ENCODE measurements at places on chromosomes 12 and 14.

GRCh38 chr14:22412926-22413411, 176.1 kb downstream of the DAD1 start:
- DNase-seq: peak; percentile 87

- DNase-seq: peak; percentile 53
These were observed 45.5 kb downstream of the NUAK1 start for GRCh38 chr12:106093246-106093645.

DNA sequence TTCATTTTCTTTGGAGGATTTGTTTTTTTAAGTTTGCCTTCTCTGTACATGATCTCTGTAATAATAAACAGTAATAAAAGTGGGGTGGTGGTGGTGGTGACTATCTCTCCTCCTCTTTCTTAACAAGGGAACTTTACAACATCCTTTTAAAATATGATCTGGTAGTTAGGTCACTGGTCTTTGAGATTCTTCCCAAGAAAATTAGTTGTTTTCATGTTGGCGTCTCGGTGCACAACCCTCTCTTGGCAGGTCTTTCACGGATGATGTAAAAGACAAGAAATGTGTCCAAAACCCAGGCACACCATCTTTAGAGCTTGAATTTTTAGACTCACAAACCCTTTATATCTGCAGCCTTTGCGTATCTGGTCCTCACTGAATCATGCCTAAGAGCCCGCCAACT, 488.5 kb upstream of the TBX3 start:
- DNase-seq: peak; percentile 22

DNA sequence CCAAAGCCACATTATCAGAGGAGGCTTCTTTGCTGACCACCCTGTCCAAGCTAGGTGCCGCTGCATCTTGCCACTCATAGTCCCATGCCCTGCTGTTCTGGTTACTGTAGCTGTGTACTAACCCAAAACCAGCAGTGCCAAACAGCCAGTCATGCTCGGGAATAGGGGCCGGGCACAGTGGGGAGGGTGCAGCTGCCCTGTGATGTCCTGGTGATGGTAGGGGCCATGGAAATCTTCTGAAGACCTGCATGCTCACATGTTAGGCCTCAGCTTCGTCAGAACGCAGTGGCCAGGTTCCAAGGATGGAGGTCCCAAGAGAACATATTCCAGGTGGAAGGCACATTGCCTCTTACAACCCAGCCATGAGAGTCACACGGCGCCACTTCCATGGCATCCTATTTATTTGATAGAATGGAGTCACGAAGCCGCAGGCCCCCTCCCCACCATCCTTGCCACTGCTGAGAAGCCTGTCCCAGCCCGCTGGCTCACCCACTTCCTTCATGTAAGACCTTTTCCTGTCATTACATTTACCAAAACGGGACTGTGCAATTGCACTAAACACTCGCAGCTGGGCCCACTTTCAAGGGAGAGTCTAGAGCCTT, 48.5 kb downstream of the FAM222A start:
- DNase-seq: no peak

DNA sequence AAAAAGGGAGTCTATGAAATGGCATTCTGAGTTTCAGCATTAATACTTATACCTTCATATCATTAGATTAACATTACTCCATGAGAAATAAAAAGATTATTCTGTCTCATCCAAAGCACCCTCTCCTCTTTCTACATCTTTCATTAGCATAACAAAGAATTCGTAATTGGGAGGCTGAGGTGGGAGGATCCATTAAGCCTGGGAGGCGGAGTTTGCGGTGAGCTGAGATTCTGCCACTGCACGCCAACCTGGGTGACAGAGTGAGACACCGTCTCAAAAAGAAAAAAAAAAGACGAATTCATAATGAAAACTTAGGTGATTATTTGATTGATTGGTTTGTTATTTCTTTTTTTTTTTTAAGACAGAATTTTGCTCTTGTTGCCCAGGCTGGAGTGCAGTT, 1.8 kb upstream of the CDK17 start:
- no peak for DNase-seq

DNA sequence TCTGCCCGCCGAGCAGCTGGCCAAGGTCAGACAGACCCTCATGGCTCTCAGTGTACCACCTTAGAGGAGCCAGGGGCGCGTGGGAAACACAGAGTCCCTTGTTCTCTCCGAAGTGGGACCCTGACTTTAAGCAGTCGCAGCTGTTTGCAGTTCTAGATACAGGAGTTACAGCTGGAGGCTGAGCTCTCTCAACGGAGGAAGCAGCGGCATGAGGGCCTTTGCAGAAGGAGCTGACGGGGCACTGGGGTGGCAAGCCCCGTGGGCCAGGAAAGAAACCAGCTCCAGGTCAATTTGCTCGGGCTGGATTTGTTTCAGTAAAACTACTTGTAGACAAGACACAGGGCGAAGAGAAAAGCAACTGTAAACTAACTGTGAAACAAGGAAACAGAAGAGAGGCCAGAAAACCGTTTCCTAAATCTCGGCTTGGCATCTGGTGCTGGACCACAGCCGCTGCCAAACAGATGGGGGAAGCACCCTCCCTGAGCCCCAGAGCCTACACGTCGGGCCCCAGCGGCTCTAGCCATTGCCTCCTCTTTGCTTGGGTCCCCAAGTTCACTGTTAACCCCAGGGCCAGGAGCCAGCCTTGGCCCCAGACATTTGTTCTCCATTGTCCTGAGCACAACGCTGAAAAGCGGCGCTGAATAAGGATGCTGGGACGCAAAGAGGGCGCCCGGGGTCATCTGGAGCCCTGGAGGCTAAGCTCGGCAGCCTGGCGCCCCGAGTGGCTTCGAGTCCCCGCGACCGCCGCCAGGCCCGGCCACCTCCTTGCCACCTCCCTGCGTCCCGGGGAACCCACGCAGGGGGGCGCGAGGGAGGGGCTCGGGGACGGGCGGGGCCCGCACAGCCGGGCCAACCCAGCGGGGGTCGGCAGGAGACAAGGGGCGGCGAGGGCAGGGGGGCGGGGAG, 914 bp upstream of the PACS2 start:
- DNase-seq: no peak

GRCh38 chr12:32437095-32437515, 37.7 kb downstream of the FGD4 start:
- DNase-seq: peak; percentile 88

DNA sequence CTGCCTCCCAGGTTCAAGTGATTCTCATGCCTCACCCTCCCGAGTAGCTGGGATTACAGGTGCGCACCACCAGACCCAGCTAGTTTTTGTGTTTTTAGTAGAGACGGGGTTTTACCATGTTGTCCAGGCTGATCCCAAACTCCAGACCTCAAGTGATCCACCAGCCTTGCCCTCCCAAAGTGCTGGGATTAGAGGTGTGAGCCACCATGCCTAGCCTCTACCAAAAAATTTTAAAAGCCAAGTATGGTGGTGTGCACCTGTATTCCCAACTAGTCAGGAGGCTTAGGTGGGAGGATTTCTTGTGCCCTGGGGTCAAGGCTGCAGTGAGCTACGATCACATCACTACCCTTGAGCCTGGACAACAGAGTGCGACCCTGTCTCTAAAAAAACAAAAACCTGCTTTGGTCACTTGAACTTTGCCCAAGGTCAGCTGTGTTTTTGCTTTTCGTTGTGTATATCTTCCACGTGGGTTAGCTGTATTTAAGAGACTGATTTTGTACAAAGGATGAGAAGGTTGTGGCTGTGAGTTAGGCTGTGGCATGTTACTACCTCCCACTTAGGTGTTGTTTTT, 12.7 kb downstream of the C12orf76 start:
- DNase-seq: no peak

DNA sequence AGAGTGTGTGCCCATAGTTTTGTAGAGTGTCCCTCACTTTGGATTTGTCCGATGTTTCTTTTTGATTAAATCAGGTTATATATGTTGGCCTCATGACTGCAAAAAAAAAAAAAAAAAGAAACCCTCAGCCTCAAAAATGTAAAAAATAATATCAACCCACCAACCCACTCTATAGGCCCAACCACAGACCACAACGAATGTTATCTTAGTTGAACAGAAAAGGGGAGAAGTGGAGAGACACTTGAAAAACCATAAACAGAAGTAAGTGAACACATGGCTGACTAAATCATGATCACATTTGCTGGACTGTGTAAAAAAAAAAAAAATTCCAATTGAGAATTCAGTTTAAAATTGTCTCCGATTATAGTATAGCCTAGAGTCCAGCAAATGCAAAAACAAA, 45.5 kb upstream of the ST8SIA1 start:
- no peak for DNase-seq

Data from astrocyte of the spinal cord (primary cell).